Stimulated activated CD8-positive, alpha-beta memory T cell treated with anti-CD3 and anti-CD28 coated beads, Interleukin-4, amount 100 ng/mL, for 4 hours (primary cell): ENCODE measurements at places on chromosomes 12 and 14.
A peak's percentile ranks its signal among the peaks of the same experiment; 100 is the strongest.

- DNase-seq, result no peak
Measured at GRCh38 chr12:108047071-108047550, 82.0 kb upstream of the WSCD2 start.

GRCh38 chr14:105087308-105087962 is 22.2 kb upstream of the GPR132 start:
- DNase-seq, result no peak

- no peak for DNase-seq
Measured at GRCh38 chr12:91824991-91825390, 320.7 kb downstream of the BTG1 start.

- no peak for DNase-seq
Measured at GRCh38 chr14:106843951-106844483, 1317.6 kb downstream of the TMEM121 start.

- no peak for DNase-seq
Measured at GRCh38 chr12:68375756-68376695, 43.9 kb upstream of the MDM1 start.

DNA sequence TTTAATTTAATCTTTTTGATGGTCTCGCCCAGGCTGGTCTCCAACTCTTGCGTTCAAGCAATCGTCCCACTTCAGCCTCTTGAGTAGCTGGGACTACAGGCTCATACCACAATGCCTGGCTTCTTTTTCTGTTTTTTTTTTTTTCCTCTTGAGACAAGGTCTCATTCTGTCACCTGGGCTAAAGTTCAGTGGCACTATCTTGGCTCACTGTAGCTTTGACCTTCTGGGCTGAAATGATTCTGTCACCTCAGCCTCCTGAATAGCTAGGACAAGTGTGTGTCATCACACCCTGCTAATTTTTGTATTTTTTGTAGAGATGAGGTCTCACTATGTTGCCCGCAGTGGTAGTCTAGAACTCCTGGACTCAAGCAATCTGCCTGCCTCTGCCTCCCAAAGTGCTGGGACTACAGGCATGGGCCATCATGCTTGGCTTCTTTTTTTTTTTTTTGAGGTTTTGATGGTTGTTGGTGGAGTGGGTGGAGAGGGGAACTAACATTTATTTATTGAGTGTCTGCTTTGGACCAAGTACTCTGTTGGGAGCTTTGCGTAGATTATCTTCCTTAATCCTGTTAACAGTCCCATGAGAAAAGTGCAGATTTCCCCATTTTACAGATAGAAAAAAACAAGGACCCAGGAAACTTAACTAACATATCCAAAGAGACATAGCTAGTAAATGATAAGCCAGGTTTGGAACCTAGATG is 102.0 kb downstream of the DIP2B start:
- no peak for DNase-seq

DNA sequence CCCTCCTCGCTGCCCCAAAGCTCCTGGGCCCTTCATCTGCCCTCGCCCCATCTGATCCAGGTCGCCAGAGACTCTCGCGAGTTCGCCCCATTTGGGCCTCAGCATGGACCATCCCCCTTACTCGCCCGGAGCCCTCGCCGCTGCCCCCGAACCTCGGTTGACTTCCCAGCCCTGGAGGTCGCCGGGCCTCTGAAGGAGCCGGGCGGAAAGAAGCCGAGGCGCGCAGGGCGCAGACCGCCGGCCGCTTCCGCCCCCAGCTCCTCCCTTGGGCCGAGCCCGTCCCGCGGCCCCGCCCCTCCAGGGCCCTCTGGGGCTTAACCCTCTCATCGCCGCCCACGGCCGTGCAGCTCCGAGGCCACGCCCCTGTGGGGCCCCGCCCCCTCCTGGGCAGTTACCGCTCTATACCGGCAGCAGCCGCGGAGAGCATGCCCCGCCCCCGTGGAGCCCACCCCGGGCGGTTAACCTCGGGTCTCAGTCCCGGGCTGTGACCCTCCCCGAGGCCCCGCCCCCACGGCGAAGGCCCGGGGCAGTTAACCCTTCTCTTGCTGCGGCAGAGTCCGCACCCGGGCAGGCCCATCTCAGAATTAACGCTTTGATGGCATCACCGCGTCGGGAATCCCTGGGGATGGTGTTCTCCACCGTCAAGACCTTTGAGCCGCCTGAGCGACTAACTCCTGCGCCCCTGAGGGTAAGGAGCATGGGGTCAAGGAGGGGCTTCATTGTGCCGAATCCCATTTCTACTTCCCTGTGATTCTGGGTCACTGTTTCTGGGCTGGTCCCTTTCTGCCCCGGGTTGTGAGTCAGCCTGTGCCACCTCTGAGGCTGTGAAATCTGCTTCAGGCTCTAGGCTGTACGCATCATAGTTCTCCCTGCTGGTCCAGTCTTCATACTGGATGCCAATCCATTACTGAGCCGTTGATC is at the start of gene SPSB2:
SPSB2 (minus strand) TSS at position 210 of the 921 bp plus-strand sequence. CDS start 402 bp downstream, outside the sequence.
- peak; percentile 99 for DNase-seq

GRCh38 chr12:19938031-19938430 is 430.3 kb upstream of the PDE3A start:
- DNase-seq, result no peak

DNA sequence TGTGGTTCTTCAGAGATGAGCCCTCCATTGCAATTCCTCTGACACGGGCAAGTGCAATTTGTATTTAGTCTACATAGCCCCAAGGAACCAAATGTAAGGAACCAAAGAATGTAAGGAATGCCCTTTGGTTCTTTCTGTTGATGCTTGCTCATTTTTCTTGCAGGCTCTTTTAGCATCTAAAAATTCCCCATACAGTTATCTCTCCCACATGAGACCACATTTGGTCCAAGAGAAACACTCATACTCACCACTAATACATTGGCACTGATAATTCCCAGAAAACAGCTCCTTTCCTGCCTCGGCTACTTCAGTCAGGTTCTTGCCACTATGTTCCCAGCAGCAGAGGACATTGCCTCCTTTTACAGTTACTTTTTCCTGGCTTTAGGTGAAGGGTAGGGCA is 332.6 kb downstream of the AEBP2 start:
- no peak for DNase-seq

DNA sequence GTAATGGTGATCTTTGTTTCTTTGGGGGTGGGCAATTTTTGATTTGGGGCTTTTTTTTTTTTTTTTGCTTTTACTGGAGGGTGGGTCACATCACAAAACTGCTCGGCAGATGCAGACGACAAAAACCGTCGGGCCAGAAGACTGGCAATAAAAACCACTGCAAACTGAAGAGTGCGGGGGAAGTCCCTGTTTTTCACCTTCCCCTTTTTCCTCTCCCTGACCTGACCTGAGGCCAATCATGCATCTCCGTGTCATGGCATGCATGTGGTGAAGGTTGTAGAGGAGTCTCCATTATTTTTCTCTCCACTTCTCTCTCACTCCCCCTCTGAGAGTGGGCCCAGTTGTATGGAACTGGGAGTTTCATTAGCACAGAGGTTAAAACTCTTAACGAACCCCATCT is 57.5 kb downstream of the AP5M1 start:
- DNase-seq, result no peak

GRCh38 chr14:37247791-37248461 is 50.2 kb downstream of the MIPOL1 start:
- no peak for DNase-seq

DNA sequence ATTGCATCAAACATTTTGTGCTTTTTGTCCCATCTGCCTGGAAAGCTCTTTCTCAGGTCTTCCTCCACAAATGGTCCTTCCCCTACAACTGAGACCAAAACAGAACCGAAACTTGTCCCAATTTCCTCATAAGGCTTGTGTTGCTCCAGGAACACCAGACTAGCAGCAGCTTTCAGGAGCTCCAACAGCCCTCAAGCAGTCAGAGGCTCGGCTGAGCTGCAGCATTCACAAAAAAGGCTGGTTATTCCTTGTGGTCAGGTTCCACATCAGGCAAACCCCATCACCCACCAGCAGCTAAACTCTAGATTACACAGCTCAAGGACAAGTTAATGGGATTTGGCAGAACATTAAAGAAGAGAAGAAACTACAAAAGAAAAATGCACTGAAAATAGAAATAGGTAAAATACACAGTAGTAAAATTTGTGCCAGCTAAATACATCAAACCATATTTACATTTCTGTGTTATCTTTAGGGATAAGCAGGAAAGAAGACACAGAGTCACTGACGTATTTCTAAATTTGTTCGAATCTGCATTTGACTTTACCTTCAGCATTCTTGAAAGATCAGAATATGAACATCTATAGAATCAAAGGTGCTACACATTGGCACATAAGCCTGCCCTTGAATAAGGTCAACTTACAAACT is 141.2 kb downstream of the STXBP6 start:
- no peak for DNase-seq

DNA sequence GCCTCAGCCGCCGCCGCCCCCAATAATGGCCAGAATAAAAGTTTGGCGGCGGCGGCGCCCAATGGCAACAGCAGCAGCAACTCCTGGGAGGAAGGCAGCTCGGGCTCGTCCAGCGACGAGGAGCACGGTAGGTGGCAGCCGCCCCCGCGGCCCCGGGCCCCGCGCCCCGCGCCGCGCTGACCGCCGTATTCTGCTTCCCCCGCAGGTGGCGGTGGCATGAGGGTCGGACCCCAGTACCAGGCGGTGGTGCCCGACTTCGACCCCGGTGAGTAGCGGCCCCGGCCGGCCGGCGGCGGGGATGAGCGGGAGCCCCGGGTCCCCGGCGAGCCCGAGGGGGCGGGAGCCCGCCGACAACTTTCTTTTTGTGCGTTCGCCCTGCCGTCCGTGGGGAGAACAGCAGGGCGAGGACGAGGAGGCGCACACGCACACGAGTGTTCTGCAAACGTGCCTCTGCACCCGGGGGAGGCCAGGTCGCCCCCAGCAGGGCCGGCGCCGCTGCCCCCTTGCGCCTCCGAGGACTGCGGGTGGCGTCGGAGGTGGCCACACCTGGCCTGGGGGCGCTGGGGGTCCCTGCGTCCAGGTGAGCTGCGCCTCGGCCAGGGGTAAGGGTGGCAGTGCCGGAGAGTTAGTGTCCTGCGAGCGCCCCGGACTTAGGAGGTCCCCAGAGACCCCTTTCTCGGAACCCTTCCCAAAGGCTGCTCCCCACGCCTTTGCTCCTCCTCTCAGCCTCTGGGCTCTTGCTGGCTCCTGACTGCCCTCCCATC is 794 bp downstream of the RCOR1 start:
- DNase-seq, result peak; percentile 31

- DNase-seq, result no peak
Measured at GRCh38 chr12:81015510-81015909, 62.4 kb upstream of the ACSS3 start.
